ENCODE measurements at places on chromosomes 1 and 21.

GRCh38 chr1:60134716-60135115, 61.1 kb upstream of the C1orf87 start:
- no peak for DNase-seq

- DNase-seq = no peak
Measured at GRCh38 chr1:231665726-231666125, 39.1 kb downstream of the DISC1 start.

- DNase-seq = peak; percentile 82
Measured at GRCh38 chr1:3115275-3116149, 46.5 kb downstream of the PRDM16 start.

DNA sequence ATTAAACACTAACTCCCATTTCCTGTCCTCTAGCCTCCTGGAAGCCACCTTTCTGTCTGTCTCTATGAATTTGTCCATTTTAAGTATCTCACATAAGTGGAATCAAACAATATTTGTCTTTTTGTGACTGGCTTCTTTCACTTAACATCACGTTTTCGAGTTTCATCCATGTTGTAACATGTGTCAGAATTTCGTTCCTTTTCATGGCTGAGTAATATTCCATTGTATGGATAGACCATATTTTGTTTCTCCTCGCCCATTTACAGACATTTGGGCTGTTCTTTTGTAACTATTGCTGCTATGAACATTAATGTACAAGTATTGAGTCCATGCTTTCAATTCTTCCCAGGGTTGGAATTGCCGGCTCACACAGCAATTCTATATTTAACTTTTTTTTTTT, 15.7 kb upstream of the H6PD start:
- no peak for DNase-seq

DNA sequence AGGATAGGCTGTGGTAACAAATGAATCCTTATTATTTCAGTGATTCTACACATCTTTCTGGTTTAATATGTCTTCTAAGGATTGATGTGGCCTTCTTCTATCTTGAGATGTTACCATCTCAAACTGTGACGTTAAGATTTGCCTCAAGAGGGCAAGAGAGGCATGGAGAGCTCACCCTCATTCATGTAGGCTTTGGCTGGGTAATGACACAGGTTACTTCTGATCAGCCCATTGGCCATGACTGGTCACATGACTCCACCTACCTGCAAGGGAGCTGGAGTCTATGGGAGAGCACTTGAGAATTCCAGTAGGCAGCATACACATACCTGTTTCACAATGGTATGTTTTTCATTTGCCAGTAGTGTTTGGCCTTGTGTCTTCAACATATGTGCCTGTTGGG, 30.0 kb downstream of the CACHD1 start:
- no peak for DNase-seq

- DNase-seq = no peak
Measured at GRCh38 chr1:153070243-153070642, 1.2 kb downstream of the SPRR2B start.

- DNase-seq = no peak
Measured at GRCh38 chr1:207342332-207342731, 20.9 kb downstream of the CD55 start.

DNA sequence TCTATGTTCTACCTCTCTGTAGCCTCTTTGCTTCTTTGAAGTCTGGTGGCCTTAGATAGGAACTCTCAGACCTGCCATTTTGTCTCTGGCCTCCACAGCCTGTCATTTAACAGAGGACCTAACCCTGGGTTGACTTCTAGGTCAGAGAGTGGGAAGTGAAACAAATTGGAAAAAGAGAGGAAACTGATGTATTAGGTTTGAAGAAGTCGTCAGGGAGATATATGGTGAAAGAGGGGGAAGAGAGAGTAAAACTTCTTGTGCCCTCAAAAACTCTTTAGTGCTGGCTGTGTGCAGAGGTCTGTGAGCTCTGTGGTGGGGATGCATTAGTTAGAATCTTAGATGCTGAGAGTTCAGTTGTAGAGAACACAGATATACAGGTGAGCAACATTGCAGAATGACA, 30.2 kb upstream of the CD1D start:
- DNase-seq = no peak

DNA sequence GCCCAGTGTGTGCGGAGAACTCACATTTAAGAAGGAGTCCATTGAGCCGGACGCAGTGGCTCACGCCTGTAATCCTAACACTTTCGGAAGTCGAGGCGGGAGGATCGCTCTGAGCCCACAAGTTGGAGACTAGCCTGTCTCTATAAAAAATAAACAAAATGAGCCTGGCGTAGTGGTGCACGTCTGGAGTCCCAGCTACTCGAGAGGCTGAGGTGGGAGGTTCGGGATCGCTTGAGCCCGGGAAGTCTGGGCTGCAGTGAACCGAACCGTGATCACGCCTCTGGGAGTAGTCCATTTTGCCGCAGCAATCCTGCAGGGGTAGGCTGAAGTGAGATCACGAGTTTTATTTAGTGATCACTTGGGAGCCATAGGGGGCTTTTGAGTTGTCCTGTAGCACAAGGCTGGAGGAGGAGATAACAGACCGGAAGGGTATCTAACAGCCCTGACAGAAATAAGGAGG, 497 bp upstream of the FUCA1 start:
- peak; percentile 22 for DNase-seq

- no peak for DNase-seq
Measured at GRCh38 chr1:159980786-159981185, 26.7 kb upstream of the SLAMF9 start.

DNA sequence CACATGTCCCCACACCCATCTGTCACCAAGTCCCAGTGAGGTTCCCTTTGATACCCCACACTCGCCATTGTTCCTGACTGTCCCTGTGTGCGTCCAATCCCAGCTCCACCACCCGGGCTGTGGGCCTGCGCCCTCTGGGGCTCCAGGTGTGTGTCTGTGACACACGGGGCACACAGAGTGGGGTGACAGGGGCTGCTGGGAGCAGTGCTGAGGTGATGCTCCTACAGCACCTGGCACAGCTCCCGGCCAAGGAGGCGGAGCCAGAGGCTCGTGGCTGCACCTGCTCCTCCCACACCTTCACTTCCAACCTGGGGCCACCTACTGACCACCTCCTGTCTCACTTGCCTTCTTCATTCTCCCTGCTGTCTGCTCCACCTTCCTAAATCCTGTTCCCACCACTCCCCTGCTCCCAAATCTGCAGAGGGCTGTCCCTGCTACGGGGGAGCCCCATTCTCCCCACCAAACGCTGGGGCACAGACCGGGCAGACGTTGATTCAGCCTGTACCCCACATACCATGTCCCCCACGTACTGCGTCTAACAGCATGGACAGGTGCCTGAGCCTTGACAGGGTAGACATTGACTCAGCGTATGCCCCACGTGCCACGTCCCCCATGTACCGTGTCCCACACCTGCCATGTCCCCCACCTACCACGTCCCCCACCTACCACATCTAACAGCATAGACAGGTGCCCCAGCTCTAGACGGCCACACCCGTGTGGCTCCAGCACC, 16.4 kb downstream of the WDR4 start:
- no peak for DNase-seq

GRCh38 chr1:109751531-109752260, 10.9 kb upstream of the GSTM3 start:
- no peak for DNase-seq

DNA sequence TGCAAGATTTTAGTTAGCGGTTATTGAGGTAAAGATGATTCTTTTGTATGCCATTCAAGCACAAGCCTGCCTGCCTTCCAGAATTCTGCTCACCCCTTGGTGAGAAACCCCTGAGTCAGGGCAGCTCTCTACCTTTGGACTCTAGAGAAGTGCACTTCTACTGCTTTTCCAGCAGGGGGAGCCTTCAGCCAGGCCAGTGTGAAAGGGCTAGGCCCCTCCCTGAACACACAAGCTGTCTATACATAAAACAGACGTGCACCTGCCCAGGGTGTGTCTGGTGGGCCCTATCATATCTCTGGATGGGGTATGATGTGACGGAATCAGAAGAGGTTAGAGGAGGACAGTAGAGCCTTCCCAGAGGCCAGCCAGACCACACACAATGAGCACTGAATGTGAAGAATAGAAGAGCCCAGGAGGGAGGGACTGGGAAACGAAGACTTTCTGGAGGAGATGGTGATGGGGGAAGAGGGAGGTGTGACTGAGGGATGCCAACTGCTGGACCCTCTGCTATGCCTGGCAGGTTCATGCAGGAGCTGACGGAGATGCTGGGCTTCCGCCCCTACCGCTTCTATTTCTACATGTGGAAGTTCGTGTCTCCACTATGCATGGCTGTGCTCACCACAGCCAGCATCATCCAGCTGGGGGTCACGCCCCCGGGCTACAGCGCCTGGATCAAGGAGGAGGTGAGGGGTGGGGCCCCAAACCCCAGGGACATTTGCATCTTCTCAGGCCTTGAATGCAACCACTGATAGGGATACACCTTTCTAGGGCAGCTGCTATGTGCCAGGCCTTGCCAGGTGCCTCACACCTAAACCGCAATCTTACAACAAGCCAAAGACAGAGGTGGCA, 13.0 kb upstream of the KCNC4 start:
- DNase-seq = peak; percentile 42
